ENCODE measurements at places on chromosomes 7 and 10.

DNA sequence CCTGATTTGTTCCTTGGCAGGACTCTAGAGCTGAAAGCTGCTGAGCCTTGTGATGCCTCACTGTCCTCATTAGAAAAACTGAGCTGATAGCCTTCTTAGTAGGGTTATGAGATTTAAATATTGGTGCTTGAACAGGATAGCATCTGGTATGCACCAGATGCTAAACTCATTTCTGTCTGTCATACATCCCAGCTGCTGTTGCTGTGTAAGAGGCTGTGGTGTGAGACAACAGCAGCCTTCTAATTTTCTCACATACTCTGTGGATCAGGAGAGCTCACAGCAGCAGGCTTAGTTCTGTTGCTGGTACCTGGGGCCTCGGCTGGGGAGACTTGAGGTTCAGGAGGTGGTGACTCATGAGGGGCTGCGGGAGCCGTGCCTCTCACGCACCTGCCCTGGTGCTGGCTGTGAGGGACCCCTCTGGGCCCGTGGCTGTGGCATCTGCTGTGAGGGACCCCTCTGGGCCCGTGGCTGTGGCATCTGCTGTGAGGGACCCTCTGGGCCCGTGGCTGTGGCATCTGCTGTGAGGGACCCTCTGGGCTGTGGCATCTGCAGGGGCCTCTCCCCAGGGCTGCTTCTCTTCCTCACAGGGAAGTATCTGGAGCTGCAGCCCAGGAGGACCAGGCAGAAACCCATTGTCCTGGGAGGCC is 12.5 kb downstream of the DYNC2I1 start:
- DNase-seq: no peak

DNA sequence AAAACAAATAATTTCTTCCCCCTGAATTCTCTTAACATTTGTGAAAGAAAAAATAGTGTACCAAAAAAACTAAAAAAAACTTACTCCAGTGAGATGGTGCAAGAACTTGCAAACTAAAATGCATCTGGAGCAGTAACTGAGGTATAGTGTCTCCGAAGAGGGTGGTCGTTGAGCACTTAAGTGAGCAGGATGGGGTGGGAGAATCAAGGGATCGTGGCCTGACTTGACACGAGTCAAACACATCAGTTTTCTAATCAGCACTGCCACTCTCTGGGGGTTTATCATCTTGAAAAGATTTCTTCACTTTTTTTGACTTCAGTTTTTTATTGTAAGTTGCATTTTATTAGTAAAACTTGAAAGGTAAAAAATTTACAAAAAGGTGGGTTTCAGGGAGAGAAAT is 2.5 kb downstream of the ZNF273 start:
- DNase-seq: no peak

GRCh38 chr10:95518455-95519452 is 42.4 kb downstream of the SORBS1 start:
- peak; percentile 10 for DNase-seq

DNA sequence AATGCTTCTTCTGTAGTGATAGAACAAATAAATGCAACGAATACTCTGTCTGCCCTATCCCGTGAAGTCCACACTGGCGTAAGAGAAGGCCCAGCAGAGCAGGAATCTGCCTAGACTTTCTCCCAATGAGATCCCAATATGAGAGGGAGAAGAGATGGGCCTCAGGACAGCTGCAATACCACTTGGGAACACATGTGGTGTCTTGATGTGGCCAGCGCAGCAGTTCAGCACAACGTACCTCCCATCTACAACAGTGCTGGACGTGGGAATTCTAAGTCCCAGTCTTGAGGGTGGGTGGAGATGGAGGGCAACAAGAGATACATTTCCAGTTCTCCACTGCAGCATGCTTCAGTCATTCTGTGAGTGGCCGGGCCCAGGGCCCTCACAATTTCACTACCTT is 45.8 kb downstream of the FIGNL1 start:
- DNase-seq: no peak

GRCh38 chr10:71714592-71714991 is 5.0 kb downstream of the C10orf105 start:
- no peak for DNase-seq

- no peak for DNase-seq
Observed at GRCh38 chr10:14163377-14164086, 167.2 kb downstream of the FRMD4A start.

GRCh38 chr7:17854261-17855047 is 85.8 kb downstream of the SNX13 start:
- peak; percentile 69 for DNase-seq

DNA sequence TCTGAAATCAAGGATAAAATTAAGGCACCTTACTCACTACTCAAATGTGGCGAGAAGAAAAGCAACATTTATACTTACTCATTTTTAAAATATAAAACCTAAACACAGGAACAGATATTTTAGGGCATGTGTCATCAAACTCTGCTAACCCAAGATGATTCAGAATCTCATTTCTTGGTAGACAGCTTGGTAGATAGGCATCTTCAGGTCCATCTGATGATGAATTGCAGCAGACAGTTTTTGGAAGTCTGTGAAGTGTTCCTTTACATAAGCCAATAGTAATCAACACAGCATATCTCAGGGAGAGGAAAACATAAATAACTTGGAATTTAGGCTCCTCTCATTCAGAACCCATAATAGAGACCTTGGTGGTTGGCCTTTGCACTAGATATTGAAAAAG is 3.4 kb downstream of the HIPK2 start:
- peak; percentile 73 for DNase-seq

DNA sequence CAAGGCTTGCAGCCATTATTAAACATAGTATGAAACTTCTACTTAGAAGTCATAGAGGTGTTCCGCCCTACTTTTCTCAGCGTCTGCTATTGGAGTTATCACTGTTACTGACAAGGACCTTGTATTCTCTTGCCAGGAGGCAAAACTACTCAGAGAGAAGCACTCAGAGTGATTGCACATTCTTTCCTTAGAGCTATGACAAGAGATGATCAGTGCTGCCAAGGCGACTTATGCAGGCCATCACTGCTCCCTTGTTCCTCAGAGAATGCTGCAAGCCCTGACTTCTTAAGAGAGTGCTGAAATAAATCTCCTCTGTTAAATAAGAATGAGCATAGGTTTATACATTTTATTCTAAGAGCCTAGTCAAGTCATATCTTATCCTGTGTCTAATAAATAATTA is 534.6 kb upstream of the PHF14 start:
- no peak for DNase-seq

GRCh38 chr10:102007796-102008195 is 48.2 kb downstream of the ARMH3 start:
- no peak for DNase-seq

DNA sequence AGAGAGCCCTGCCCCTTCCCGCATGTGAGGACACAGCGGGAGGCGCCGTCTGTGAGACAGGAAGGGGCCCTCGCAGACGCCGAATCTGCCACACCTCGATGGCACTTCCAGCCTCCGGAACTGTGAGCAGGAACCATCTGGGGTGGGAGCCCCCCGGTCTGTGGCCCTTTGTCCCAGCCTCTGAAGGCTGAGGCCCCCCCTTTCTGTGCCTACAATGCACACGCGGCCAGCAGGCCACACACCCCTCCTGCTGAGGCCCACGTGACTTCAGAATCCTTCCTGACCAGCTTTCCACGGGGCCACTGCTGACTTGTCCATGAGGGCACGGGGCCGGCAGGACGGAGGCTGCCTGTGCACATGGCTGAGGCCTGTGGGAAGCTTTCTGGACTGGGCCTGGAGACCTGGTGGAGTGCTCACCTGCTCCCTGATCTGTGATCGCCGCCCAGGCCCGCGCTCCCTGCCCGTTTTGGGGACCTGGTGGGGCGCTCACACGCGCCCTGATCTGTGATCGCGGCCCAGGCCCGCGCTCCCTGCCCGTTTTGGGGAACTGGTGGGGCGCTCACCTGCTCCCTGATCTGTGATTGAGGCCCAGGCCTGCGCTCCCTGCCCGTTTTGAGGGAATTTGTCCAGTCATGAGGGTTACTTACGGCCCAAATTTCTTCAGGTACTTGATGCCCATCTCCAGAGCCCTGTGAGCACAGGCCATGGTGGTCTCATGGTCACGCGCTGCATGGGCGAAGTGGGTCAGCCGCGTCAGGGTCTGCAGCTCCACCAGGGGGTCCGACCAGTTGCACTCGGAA is 34.3 kb downstream of the CFAP46 start:
- DNase-seq: no peak

- no peak for DNase-seq
Observed at GRCh38 chr10:72952642-72953158, 1.9 kb downstream of the PLA2G12B start.

- no peak for DNase-seq
Observed at GRCh38 chr7:47371733-47372368, 210.1 kb downstream of the TNS3 start.

DNA sequence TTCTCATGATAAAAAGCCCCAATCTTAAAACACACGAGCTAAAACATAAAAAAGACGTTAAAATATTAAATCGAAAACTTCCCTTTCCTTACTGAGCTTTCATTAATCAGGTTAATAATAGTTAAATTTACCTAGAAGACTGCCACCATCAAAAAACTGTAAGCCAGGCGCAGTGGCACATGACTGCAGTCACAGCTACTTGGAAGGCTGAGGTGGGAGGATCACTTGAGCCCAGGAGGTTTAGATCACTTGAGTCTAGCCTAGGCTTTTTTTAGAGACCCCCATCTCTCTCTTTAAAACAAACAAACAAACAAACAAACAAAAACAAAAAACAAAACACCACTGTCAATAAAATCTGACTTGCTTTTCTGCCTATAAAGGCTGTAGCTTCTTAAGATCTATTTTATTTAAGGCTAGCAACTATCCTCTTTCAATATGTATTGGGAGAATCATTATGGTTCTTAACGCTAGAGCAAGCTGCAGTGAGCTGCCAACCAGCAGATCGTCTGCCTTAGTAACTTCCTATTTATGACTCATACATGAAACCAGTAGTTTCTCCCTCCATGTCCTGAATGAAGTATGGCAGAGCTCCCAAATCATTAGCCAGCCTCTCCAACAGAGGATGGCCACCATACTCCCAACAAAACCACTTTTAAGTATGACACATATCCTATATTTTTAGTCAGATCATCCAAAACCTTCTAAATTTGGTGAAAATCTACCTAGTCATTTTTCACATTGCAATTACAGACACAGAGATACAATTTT is 163.7 kb downstream of the SRPK2 start:
- no peak for DNase-seq

DNA sequence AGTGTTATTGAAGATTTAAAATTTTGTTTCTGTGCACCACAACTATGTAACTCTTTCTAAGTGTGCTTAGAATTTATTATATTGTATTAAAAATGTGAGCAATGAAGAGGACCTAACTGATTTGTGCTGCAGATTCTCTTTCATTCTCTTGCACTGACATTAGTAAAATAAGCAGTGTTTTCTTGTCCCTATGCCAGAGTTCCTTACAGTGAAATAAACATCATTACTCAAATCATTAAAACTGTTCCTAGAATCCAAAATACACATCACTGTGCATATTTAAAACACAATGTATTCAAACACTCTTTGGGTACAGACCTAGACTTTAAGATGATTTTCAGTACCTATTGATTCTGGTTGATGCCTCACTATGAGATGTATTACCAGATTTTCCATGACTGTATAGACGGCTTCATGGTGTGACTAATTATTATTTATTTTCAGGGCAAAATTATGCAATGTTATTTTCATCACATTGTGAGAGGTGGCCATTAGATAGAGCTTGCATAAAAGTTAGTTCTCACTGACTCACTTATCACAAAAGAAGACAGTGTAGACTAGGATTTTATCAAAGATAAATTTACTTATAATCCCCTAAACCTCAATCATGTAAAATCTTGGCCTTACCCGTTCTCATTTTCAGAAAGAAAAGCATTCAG is 93.4 kb downstream of the PTPRZ1 start:
- no peak for DNase-seq

DNA sequence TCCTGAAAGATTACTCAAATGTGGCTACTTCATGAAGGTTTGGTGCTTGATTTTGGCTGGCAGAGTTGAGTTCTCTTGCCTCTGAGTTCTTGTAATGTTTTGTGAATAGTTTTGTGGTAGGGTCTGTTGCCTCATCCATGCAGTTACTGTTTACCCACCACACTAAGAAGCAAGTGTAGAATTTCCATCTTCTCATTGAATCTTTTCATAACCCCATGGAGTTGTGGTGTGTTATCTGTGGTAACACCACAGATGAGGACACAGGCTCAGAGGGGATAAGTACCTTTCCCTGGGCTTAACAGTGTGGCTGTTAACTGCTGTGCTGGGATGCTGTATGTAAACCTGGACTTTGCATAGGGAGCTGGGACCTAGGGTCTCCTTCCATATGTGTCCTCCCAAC is 186.3 kb downstream of the CAMK1D start:
- no peak for DNase-seq

- DNase-seq: no peak
Observed at GRCh38 chr7:148434181-148434757, 156.3 kb upstream of the C7orf33 start.

DNA sequence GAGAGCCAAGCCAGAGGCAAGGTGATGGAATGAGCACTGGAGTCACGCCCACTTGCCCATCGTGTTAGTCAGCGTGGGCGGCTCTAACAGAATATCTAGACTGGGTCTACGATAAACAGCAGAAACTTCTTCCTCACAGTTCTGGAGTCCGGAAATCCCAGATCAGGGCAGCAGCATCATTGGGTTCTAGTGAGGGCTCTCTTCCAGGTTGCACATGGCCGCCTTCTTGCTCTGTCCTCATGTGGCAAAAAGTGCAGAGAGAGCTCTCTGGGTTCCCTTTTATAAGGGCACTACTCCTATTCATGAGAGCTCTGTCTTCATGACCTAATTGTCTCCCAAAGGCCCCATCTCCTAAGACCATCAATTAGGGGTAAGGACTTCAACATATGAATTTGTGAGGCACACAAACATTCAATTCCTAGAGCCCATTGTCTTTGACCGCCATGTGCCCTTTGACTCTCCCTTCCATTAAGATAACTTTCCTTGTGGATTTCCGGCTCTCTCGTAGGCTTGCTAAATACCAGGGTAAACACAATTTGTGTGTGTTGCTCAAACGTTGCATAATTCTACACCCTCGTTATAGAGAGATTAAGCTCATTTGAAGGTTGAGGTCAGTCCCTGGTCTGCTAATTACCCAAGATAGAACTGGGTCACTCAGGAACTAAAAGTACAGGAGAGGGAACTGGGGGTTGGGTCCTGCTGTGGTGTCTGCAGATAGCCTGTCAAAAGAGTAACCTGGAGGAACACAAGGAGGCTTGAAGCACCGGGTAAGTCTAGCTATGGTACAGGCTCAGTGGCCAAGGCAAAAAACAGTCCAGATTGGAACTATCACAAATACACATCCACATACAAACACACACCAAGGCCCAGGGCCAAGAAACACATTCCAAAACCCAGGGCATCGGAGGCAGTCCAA is 28.7 kb upstream of the USP6NL start:
- no peak for DNase-seq

DNA sequence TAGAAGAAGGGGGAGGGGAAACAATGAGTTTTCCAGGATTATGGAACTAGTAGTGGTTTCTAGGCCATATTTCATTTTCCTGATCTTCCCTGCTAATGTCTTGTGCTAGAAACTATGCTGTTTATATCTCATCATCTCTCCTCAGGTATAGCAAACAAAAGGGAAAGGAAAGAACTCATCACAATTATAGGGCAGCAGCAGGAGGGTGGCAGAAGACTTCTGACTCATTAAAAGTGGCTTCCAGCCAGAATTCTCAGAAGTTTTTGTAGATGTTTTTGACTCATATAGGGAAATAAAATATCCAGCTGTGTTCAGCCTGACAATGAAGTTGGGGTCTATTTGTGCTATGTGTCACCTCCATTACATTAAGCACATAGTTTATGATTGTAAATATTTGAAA is 6.5 kb downstream of the AHR start:
- peak; percentile 77 for DNase-seq

All from T-helper 2 cell (primary cell).